Activated naive CD8-positive, alpha-beta T cell treated with anti-CD3 and anti-CD28 coated beads, Interleukin-2, amount 10 ng/mL, durations not matched to agents 7 days and 5 days (primary cell): ENCODE measurements at places on chromosomes 12 and 14. TPM values are rescaled to one million over a fixed set of nuclear protein-coding genes. Genes with fewer than 3 reads are reported as not detected.

Gene TAS2R7
- not detected for total RNA-seq

Gene SERPINA4
- not detected for total RNA-seq

- no peak for DNase-seq
Measured at GRCh38 chr12:122887819-122888212, 8.1 kb downstream of the VPS37B start.

DNA sequence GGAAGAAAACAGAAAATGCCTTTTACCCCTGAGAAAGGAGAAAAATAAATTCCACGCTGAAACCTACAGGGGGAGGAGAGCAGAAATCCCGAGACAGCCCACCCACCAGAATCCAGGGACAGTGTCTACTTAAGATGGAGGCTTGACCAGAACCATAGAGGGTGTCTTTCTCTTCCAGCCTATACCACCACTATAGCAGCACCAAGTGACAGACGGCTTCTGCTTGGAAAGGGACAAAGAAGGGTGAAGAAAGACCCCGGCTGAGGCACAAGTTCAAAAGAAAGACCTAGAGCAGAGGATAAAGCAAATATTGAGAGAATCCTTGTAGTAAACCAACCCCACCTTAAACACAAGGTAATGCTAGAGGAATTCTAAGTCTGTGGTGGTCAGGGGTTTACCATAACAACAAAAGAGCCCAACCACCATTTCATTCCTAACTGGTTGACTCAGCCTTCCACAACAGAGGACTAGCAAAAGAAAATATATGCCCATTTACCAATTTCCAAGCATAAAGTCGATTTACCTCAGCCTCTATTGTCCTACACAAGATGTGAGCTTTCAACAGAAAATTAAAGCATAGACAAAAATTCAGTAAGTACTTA lies 105.3 kb upstream of the FOXG1 start:
- DNase-seq: no peak

DNA sequence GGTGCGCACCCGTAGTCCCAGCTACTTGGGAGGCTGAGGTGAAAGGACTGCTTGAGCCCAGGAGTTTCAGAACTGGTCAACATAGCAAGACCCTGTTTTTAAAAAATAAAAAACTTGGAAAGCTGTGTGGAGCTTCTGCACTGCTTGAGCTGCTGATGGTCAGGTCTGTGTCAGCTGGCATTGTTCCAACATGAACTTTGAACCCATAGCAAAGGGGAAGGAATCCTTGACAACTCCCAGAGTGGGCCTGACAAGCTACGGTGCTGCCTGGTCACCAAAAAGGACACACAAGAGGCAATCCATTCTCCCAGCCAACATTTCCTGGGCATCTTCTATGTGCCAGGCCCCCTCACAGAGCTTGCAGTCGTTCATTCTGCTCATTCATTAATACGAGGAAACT lies 16.4 kb upstream of the LTBP2 start:
- no peak for DNase-seq

GRCh38 chr12:53828598-53828997 lies 76.8 kb upstream of the CISTR start:
- no peak for DNase-seq

DNA sequence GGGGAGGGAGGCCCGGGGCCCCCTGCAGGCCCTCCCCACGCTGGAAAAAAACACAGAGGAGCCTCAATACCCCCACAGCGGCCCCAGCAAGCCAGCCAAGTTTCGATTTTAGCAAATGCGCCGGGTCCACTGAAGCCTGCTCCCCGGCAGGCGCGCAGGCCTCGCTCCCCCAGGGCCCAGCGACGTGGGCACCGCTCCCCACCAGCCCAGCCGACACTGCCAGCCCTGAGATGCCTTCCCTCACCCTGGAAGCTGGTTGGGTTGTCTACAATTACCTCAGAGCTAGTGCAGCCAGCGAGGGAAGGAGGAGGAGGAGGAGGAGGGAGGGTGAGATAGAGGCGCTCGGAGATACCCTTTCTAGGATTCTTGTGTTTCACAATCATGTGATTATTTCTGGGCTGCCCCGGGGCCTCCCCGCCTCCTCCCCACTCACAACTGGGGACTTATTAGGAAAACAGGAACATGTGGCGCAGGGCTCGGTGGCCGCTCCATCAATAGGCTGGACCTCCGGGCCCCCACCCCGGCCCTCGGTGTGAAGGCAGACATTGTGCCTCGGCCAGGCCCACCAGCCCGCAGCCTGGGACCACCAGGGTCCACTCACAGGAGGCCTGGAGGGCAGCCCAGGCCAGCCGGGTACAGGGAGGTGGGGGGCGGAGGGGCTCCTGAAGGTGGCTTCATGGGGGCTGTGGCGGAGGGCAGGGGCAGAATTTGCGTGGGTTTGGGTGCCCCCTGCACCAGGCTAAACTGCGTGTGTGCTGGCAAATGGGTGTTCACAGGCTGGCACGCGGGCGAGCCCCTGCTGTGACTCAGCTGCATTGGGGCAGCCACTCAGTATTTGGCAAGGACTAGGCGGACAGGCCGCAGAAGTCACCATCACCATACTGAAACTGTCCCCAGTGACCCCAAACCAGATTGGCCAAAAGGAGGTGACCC lies 109.9 kb downstream of the NCOR2 start:
- peak; percentile 70 for DNase-seq
